ENCODE measurements at places on chromosomes 5 and 9. TPM values are rescaled to one million over a fixed set of nuclear protein-coding genes. Genes with fewer than 3 reads are reported as not detected.

INSL4 gene
- total RNA-seq: not detected

TMEM215 gene
- total RNA-seq: not detected

ACOT12 gene
- not detected for total RNA-seq

PDCD1LG2 gene
- total RNA-seq: 1.6 TPM

CYLC2 gene
- total RNA-seq: not detected

SLC36A3 gene
- total RNA-seq: not detected

HMGXB3 gene
- total RNA-seq: 80.9 TPM

DNA sequence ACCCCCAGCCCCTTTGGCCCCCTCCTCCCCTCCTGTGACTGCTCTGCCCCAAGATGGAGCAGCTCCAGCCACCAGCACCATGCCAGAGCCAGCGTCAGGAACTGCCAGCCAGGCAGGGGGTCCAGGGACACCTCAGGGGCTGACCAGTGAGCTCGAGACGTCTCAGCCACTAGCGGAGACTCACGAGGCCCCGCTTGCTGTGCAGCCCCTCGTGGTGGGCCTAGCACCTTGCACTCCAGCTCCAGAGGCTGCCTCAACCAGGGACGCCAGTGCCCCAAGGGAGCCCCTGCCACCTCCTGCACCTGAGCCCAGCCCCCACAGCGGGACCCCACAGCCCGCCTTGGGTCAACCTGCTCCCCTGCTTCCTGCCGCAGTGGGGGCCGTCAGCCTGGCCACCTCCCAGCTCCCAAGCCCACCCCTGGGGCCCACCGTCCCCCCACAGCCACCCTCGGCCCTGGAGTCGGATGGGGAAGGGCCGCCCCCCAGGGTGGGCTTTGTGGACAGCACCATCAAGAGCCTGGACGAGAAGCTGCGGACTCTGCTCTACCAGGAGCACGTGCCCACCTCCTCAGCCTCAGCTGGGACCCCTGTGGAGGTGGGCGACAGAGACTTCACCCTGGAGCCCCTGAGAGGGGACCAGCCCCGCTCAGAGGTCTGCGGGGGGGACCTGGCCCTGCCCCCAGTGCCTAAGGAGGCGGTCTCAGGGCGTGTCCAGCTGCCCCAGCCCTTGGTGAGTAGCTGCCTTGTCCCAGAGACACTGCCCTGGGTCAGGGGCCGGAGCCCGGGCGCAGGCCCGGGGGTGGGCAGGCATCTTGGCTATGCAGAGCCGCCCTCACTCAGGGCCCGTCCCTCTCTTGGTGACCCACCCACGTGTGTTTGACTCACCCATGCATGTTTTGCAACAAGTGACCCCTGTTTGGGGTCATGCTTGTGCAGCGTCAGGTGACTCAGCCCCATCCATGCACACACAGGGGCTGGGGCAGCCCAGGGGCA lies 105.2 kb downstream of the WNK2 start:
- DNase-seq: no peak

GRCh38 chr9:20001058-20001457 lies 212.2 kb upstream of the SLC24A2 start:
- no peak for DNase-seq

DNA sequence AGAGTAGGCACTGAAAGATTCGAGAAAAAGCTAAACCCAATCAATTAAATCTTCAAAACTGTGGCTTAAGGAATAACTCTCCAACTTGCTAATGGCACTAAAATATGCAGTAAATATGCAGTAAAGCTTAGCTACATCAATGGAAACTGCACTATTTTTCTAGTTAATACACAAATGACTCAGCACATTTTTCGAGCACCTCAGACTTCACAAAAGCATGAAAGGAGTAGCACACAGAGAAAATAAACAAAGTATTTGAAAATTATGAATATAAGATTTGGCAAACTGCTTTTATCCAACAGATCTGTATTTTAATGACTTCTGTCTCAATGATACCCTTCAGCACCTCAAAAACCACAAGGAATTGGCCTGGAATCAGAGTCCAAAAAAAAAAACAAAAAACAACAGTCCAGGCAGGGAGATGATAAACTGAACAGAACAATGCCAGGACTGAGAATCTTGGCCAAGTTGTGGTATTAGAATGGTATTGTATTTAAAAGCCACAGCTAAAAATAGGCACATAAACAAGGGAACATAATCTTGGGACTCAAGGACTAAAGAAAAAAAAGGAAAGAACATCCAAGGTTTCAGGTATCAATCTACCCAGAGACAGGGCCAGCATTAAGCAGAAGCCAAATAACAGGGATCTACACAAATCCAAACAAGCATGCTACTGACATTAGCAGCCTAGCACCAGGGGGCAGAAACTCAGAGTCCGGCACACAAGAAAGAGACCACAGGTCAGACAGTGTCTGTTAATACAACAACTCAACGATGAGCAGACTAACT lies 21.4 kb downstream of the TMEM245 start:
- DNase-seq: no peak

- no peak for DNase-seq
Observed at GRCh38 chr5:117296872-117297271, 722.2 kb upstream of the SEMA6A start.

- no peak for DNase-seq
Observed at GRCh38 chr9:135490980-135491464, 9.5 kb upstream of the MRPS2 start.

- DNase-seq: no peak
Observed at GRCh38 chr9:116144555-116144954, 9.0 kb upstream of the PAPPA start.

- DNase-seq: no peak
Observed at GRCh38 chr9:36942891-36943290, 91.2 kb downstream of the PAX5 start.

DNA sequence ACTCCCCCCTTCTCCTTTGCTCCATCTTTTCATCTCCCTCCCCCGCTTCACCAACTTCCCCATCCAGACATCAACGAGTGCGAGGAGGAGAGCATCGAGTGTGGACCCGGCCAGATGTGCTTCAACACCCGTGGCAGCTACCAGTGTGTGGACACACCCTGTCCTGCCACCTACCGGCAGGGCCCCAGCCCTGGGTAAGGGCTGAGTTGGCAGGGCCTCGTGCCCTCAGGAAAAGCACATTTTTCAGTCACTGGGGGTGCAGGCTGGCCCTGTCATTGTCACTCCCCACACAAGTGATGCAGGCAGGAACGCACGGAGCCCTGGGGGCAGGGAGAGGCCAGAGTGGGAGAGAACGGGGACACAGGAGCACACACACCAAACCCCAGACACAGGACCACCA lies 12.4 kb upstream of the ASS1 start:
- DNase-seq: no peak

- DNase-seq: no peak
Observed at GRCh38 chr5:115810761-115811160, 5.7 kb downstream of the CDO1 start.

GRCh38 chr9:128073253-128073886 lies 5.3 kb downstream of the SLC25A25 start:
- DNase-seq: no peak

DNA sequence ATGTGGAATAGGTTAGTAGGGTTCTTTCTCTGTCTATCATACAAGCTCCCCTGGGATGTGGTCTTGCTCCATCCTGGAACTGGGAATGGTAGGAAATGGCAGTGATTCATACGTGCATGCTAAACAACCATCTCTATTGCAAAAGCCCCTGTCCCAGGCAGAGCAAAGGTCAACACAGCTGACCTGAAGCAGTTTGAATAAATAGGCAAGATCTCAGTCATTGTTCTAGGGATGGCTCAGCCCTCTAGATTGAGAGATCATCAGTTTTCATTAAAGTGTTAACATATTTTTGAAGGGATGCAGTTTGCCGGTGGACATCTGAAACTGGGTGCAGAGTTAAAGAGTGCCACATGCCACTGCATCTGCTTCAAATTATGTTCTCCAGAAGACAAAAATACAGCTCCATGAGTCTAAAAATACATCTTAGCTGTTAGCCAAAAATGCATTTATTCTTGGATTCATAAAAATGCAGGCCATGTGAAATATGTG lies 224.1 kb downstream of the ESM1 start:
- no peak for DNase-seq

- no peak for DNase-seq
Observed at GRCh38 chr9:5531101-5531882, 21.0 kb downstream of the PDCD1LG2 start.

DNA sequence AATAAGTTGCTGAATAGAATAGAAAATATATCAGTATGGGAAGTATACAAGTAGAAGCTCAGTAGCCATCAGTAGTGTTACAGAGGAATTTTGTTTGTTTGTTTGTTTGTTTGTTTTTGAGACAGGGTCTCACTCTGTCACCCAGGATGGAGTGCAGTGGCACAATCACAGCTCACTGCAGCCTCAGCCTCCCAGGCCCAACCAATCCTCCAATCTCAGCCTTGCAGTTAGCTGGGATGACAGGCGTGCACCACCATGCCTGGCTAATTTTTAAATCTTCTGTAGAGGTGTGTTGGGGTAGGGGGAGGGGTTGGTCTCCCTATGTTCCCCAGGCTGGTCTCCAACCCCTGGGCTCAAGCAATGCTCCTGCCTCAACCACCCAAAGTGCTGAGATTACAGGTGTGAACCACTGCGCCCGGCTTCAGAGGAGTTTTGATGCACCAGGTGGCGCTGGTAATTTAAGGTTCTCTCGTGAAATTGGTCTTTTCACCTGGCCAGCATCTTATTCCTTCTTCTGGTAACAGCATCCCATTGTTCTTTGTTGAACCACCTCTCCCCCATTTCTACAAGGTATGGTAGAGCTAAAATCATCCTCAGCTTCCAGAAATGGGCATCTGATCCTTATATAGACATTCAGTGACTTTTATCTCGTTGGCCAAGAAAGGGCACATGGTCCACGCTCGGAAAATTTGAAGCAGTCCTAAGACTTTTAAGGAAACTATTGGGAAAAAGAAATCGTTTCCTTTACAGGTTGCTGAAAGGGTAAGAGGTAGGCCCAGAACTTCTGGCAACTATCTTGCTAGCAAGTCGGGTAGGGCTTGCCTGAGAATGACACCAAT lies 157.1 kb downstream of the ARRDC3 start:
- no peak for DNase-seq

DNA sequence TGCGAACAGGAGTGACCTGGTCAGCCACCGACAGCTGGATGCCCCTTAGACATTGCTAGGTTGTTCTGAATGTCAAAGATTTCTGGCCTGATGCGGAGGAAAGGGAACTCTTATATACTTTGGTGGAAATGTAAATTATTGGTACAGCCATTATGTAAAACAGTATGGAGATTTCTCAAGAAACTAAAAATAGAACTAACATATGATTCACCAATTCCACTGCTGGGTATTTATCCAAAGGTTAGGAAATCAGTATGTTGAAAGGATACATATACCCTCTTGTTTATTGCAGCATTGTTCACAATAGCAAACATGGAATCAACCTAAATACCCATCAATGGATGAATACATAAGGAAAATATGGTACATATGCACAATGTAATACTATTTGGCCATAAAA lies 31.8 kb downstream of the DMRT3 start:
- DNase-seq: no peak

- no peak for DNase-seq
Observed at GRCh38 chr9:72134801-72135200, 14.4 kb upstream of the GDA start.

DNA sequence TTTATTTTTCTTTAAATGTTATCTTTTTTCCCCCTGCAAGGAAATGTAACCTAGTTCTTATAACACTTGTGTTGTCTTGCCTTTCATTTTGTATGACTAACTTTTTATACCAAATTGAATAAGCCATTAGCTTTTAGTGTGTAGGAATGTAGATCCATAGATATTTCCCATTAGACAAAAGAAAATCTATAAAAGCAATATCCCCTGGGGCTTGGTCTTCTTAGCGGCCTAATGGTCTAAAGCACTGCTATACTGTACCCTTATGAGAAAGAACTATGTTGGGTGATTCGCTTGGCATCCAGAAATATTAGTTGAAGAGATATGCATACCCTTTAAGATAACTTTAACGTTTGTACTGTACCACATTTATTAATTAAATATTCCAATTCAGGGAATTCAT lies 289.2 kb downstream of the CCDC171 start:
- DNase-seq: no peak

GRCh38 chr9:4143936-4144717 lies 155.7 kb downstream of the GLIS3 start:
- DNase-seq: no peak

DNA sequence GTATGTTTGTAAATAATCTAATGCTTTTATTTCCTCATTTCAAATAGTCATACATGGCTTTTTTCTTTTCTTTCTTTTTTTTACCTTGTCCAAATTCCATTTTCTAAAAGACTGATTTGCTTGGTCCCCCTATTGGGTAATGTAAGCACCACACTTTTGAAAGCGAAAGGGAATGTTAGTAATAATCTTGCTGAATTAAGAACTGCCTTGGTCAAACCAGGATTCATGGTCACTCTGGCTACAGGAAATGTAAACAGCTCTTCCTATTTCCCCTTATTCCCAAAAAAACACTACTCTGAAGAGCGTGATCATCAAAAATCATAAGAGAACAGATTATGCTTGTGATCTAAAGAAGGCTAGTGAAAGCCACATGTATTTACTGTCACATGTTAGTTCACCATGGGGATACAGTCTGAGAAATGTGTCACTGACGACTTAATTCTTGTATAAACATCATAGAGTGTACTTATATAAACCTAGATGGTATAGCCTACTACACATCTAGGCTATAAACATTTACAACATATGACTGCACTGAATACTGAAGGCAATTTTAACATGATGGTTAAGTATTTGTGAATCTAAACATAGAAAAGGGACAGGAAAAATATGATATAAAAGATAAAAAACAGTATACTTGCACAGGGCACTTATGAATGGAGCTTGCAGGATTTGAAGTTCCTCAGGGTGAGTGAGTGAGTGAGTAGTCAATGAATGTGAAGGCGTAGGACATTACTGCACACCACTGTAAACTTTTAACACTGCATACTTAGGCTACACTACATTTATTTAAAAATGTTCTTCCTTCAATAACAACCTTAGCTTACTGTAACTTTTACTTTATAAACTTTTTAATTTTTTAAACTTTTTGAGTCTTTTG lies 75.3 kb downstream of the HMGCR start:
- no peak for DNase-seq

- DNase-seq: no peak
Observed at GRCh38 chr5:123754908-123755307, 242.9 kb downstream of the CSNK1G3 start.
